IMR-90 (cell line): ENCODE measurements at places on chromosomes 3 and 15. TPM values are rescaled to one million over a fixed set of nuclear protein-coding genes. Genes with fewer than 3 reads are reported as not detected.

DNA sequence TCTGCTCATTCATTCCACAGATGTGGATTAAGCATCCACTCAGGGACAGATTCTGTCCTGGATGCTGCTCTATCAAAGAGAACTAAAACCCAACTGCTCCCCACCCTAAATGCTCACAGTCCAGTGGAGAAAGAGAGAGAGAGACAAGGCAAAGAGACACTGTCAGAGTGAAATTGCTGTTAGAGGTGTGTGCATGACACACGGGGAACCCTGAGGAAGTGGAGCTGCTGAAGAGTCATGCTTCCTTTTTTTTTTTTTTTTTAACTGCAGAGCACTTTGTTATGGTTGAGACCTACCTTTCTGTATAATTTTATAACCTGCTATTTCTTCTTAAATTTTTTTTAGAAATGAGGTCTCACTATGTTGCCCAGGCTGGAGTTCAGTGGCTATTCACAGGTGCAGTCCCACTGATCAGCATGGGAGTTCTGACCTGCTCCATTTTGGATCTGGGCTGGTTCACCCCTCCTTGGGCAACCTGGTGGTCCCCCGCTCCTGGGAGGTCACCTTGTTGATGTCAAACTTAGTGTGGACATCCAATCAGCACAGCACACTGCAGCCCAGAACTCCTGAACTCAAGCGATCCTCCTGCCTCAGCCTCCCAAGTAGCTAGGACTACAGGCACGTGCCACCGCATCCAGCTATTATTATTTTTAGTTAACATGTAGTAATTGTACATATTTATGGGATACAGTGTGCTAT lies 18.2 kb upstream of the PSTPIP1 start:
- DNase-seq: no peak
- H3K36me3 ChIP-seq: no peaks in the 10 kb centered on the region
- no peak overlapping the region for H3K4me3 ChIP-seq
- H3K4me1 ChIP-seq: no peaks in the 10 kb centered on the region

GRCh38 chr15:51322621-51323296 lies 15.6 kb downstream of the CYP19A1 start:
- no peak overlapping the region for H3K4me3 ChIP-seq
- H3K4me1 ChIP-seq: peaks cover 4% of the 10 kb centered on the region; the same call in 1 of the 2 replicates
- H3K27ac ChIP-seq: no peak overlapping the region

DNA sequence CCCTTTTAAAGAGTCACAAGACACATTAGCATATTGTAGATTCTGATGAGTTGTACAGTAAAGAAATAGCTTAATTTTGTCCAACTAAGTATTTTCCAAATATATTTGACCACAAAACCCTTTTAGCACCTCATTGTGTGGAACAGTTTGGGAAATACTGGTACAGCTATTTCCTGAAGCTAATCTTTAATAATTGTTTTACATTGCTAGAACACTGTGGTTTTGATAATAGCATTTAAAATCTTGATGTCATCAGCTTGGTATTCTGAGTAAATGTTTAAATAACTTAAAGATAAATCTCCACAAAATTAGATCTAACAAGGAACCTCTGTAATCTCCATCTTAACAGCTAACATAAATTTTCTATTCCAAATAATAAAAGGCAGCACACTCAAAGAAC lies 140.0 kb upstream of the MLF1 start:
- H3K4me1 ChIP-seq: no peaks in the 10 kb centered on the region
- no peaks in the 10 kb centered on the region for H3K27me3 ChIP-seq
- H3K27ac ChIP-seq: no peak overlapping the region
- H3K4me3 ChIP-seq: no peak overlapping the region
- H3K36me3 ChIP-seq: no peaks in the 10 kb centered on the region
- peak; percentile 42 for DNase-seq

GRCh38 chr15:23762026-23762425 lies 74.9 kb upstream of the NDN start:
- no peaks in the 10 kb centered on the region for H3K36me3 ChIP-seq
- no peak overlapping the region for H3K4me3 ChIP-seq
- no peaks in the 10 kb centered on the region for H3K27me3 ChIP-seq
- no peak overlapping the region for H3K27ac ChIP-seq

EAF2 gene
- total RNA-seq: 2.2 and 2.3 TPM in 2 replicates

TEX9 gene
- 1.4 and 2.5 TPM in 2 replicates for total RNA-seq

GPR62 gene
- total RNA-seq: under 0.01 TPM in 1 of 2 replicates, not detected in the other

TMEM89 gene
- total RNA-seq: not detected in 2 replicates

SPG21 gene
- 60.8 and 65.3 TPM in 2 replicates for total RNA-seq

GABRB3 gene
- total RNA-seq: 0.54 and 0.56 TPM in 2 replicates
